Astrocyte of the spinal cord (primary cell): ENCODE measurements at places on chromosomes 4 and X.
A peak's percentile ranks its signal among the peaks of the same experiment; 100 is the strongest.

DNA sequence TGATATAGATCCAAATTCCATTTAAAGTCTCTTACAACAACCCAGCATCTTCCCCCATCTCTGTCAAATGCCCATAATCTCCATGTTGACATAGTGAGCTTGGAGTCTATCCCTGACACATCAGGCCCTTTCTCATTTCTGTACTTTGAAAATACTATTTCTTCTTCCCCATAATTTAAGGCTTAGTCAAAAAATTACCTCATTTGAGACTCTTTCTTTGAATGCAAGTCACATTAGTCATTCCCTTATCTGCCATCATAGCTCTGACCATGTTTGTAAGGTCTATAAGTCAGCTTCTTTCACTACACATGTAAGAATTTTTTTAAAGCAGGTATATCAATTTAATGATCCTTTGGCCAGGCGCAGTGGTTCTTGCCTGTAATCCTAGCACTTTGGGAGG lies 99.9 kb downstream of the DDX60 start:
- peak; percentile 60 for DNase-seq

GRCh38 chr4:48557478-48557877 lies 67.4 kb downstream of the ZAR1 start:
- no peak for DNase-seq

DNA sequence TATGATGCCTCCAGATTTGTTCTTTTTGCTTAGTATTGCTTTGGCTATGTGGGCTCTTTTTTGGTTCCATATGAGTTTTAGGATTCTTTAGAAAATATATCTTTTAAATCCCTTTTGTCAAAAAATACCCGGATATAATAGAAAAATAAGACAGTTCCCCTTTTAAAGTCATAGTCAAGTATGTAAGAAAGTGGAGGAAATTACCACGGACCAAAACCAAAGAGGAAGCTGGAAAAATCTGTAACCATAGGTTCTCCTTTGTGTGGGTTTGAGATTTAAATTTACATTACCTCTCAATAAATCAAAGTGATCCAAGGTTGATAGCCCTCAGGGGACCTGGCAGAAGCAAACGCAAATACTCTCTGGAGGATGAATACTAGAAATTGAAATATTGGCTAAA lies 58.3 kb upstream of the PACRGL start:
- no peak for DNase-seq

DNA sequence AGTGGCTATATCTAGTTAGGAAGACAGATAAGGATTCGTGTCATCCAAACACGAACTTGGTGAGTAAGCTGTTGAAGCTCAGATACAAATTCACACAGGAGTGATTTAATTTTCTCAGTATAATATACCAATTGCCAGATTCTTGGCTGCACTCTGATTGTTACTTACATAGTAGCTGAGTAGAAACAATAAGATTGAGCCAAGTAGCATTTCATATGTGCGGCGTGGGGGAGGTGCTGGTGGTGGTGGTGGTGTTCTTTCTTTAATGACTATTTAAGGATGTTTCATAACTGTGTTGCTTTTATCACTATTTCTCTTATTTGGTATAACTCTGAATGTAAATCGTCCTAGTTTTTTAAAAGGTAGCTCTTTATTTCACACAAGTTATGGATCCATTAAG lies 102.9 kb downstream of the UGT8 start:
- DNase-seq = no peak

- peak; percentile 33 for DNase-seq
These were observed 518.0 kb downstream of the TMA16 start for GRCh38 chr4:164012396-164013027.

GRCh38 chrX:17968367-17968766 lies 107.3 kb upstream of the RAI2 start:
- no peak for DNase-seq

DNA sequence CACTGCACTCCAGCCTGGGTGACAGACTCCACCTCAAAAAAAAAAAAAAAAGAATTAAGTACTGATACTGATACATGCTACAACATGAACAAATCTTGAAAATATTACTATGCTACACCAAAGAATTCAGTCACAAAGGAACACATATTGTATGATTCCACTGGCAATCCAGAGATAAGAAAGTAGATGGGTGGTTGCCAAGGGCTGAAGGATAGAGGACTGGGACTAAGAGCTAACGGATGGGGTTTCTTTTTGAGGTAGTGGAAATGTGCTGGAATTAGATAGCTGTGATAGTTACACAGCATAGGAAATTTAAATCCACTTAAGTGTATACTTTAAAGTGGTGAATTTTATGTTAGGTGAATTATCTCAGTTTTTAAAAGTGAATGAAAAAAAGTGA lies 12.5 kb downstream of the ATP11C start:
- no peak for DNase-seq

DNA sequence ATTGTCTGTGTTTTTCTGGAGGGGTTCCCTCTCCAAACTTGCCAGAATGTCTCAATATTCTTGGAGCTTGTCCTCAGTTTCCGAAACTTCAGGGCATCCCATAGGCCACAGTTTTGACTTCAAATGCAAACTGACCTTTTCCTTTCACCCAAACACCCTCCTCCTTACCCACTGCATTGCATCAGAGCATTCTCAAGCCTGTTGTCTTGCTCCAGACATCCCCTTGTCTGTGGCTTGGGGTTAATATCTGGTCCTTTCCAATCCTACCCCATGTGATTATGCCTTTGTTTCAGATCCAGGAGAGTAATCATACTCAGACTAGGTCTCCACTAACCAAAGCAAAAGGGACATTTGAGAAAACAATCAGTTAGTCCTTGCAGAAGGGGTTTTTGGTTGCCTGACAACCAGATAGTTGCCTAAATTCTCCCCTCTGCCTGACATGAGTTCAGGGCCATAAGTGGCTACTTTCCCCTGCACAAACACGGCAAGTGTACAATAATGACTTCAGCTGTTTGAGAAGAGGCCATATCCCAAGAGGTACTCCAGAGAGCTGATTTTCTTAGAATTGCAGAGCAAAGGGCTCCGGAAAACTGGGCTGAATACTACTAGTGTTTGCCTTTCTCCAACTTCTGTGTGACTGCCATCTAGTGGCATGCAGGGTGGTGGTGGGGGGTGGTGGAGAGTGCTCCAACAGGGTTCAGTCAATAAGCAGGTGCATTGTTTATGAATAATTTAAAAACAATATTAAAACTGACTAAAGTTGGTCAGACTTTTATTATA lies 130.2 kb downstream of the CHRDL1 start:
- peak; percentile 9 for DNase-seq

GRCh38 chr4:8552581-8553205 lies 27.5 kb upstream of the GPR78 start:
- no peak for DNase-seq

DNA sequence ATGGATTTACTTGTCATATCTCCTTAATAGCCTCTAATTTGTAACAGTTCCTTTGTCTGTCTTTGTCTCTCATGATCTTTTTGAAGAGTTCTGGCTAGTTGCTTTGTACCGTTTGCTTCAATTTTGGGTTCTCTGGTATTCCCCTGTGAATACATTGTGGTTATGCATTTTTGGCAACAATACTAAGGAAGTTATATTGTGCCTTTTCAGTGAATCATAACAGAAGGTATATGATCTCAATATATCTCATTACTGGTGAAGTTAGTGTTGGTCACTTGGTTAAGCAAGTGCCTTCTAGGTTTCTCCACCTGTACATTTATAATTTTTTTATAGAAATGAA lies 48.6 kb downstream of the DCLK2 start:
- DNase-seq = peak; percentile 76

GRCh38 chrX:81957900-81958545 lies 756.1 kb downstream of the SH3BGRL start:
- DNase-seq = no peak

DNA sequence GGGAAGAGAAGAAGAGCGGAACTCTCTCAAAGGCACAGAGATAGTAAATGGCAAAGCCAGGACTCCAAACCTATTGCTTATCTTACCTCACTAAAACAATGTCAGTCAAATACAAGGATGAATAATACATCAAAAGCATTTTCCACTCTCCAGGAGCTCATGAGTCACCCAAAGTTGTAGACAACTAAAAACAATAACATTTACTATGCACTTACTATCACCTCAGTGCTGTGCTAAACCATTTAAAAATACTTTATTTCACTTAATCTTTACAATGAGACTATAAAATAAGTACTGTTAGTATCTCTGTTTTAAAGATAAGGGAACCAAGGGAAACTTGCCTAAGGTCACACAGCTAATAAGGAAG lies 163.2 kb upstream of the SPANXC start:
- DNase-seq = peak; percentile 61

- DNase-seq = no peak
These were observed 74.1 kb downstream of the FAM47A start for GRCh38 chrX:34058005-34058404.

GRCh38 chrX:72576141-72576894 lies 3.7 kb upstream of the HDAC8 start:
- DNase-seq = peak; percentile 25

DNA sequence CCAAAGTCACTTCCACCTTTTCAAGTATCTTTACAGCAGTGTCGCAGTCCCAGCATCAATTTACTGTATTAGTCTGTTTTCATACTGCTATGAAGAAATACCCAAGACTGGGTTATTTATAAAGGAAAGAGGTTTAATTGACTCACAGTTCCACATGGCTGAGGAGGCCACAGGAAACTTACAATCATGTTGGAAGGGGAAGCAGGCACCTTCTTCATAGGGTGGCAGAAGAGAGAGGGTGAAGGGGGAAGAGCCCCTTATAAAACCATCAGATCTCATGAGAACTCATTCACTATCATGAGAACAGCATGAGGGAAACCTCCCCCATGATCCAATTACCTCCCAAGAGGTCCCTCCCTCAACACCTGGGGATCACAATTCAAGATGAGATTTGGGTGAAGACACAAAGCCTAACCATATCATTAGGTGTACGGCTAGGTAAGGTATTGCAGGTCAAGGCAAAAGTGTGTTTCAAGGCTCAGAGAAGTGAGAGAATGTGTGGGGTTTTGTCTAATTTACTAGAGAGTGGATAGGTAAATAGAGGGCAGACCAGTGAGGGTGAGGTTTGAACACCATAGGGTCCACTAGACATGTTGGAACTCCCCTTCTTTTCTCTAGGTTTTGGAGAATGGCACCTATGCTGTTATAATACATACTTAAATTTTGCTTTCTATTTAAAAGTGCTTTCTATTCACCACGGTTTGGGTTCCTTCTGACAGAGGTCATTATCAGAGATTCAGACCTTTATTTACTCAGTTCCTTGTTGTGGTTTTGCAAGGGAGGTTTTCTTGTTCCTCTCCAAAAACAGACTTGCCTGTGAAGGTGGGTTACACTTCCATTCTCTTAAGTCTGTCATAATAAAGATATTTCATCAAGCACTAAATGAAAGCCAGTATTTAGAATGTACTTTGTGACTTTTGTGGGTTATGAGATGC lies 186.6 kb downstream of the CPEB2 start:
- DNase-seq = no peak

GRCh38 chr4:155773196-155773800 lies 14.5 kb downstream of the GUCY1B1 start:
- no peak for DNase-seq

- DNase-seq = no peak
These were observed 10.0 kb downstream of the HTRA3 start for GRCh38 chr4:8279321-8280157.

DNA sequence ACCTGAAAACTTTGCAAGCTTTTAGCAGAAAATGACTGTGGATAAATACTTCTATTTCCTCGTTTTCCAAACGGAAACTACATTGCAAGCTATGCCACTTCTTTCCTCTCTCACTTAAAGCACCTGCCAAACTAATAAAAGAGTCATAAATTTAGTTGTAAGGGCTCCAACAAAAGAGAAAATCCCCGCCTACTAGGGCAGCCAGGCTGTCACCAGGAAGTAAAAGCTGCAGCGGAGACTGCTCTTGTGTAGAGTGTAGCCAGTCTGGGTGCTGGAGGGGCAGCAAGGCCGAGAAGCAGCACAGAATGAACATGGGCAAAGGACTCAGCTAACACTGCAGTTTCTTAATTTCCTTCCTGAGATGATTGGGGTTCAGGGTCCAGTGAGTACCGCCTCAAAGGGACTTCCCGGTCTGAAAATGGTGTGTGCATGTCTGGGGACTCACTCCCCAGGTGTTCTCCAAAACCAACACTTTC lies 89.3 kb upstream of the MAML3 start:
- DNase-seq = no peak

- DNase-seq = no peak
These were observed 37.8 kb downstream of the PJA1 start for GRCh38 chrX:69127466-69127865.

GRCh38 chrX:123504630-123505270 lies 228.1 kb downstream of the THOC2 start:
- no peak for DNase-seq

DNA sequence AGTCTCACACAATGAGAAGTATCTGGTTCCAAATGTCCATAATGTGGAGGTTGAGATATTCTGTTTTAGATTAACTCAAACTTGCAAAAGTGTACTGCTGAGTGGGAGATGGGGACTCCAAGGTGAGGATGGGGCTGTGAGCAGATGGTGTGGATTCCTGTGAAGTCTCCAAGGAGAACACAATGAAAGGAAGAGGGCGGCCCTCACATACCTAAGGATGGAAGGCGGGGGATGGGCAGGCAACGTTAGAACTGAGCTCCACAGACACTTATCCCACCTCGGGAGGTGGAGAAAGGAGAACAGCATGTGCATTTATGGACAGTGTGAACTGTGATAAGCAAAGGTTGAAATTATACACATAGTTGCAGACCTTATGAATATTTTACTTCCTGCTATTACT lies 9.9 kb upstream of the SPATA4 start:
- no peak for DNase-seq

- DNase-seq = peak; percentile 23
These were observed 31.2 kb downstream of the ATG4A start for GRCh38 chrX:108122748-108123147.

DNA sequence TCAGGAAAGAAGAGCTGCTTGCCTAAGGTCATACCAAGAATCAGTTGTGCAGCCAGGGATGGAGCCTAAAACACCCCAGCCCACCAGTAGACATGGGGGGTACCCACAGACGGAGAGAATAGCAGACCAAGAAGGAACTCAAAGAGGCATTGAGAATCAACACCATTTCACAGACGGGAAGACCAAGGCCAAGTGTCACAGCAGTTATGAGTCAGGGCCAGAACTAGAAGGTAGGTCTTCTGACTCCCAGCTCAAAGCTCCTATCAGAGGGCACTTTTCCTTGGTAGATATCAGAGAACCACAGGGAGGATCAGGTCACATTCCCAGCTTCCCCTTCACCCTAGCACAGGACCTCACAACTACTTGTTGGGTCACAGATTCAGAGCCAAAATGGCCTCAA lies 14.5 kb downstream of the OTUD5 start:
- DNase-seq = no peak

- peak; percentile 23 for DNase-seq
These were observed 6.0 kb downstream of the FRG2 start for GRCh38 chr4:190020790-190021717.

GRCh38 chrX:136963973-136964372 lies 69.8 kb downstream of the GPR101 start:
- no peak for DNase-seq

DNA sequence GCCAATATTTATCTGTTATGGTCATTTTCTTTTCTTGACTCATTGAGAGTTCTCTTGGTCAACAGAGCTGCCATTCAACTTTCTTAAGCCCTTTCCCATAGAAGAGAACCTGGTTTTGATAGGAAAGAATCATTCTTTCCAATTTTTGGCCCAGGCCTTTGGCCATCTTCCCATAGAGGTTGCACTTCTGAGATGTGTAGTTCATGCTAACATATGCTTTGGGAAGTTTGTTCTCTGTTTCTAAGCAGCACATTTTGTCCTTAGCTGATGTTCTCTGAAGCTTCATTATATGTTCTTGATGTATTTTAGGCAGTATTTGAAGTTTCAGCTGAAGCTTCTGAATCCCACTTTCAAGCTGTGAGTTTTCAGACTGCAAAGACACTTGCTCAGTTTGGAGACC lies 161.1 kb downstream of the VEGFC start:
- DNase-seq = no peak

GRCh38 chr4:72613959-72614358 lies 44.9 kb upstream of the ADAMTS3 start:
- no peak for DNase-seq
